Left lung (tissue), 14 donors: ENCODE measurements at places on chromosomes 2 and 18. TPM values are rescaled to one million over a fixed set of nuclear protein-coding genes. Genes with fewer than 3 reads are reported as not detected.

DNA sequence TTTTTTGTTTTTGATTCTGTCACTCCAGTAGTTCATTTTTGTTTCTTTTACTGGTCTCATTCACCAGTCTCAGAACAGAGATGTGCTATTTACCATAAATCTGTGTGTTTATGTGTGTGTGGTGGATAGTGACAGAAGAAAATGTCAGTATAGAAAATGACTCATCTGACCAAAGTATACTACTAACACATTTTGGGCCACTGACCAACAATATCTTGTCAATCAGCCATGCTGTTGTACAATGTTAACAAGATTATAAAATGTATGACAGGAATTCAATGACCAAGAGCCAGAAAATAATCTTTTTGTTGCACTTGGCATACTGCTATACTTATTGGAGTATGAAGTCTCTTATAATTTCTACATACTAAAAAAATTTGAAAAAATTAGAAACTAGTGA, 1081.4 kb upstream of the NRXN1 start:
- no peak for DNase-seq

GRCh38 chr2:192090911-192091310, 103.8 kb downstream of the TMEFF2 start:
- DNase-seq, result no peak

- no peak for DNase-seq
Observed at GRCh38 chr2:208049441-208049840, 24.1 kb upstream of the PLEKHM3 start.

DNA sequence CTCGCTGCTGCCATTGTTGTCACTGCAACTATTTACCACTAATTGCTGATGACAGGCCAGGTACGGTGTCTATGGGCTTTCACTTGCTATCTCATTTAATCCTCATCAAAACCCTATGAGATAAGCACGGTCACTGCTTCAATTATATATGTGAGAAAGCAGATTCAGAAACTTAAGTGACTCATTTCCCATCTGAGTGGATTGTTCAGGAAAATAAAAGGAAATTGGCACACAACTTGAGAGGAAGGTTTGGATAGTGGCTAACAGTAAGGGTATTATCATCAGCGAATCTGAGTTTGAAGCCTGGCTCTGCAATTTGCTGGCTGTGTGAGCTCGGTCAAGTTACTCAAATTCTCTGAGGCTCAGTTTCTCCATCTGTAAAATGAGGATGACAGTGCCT, 196.0 kb downstream of the KCNS3 start:
- DNase-seq, result no peak

The TCF7L1 gene
- total RNA-seq, result 17.7 TPM

The ADGRF3 gene
- 0.08 TPM for total RNA-seq
